Kidney glomerular epithelial cell (primary cell): ENCODE measurements at places on chromosomes 6 and 20.

GRCh38 chr20:818001-818664 lies 15.4 kb upstream of the FAM110A start:
- DNase-seq: no peak

DNA sequence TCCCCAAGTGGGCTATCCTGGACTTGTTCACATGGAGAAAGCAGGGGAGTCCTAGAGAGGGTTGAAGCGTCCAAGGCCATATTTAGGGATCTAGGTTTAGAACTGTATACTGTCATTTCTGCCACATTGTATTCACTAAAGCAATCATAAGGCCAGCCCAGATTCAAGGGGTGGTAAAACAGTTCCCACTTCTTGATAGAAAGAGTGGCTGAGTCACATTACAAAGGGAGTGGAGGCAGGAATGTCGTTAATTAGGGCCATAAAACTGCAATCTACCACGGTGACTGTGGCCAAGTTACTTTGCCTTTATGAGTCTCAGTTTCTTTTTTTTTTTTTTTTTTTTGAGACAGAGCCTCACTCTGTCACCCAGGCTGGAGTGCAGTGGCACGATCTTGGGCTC lies 7.4 kb upstream of the UBR2 start:
- no peak for DNase-seq

DNA sequence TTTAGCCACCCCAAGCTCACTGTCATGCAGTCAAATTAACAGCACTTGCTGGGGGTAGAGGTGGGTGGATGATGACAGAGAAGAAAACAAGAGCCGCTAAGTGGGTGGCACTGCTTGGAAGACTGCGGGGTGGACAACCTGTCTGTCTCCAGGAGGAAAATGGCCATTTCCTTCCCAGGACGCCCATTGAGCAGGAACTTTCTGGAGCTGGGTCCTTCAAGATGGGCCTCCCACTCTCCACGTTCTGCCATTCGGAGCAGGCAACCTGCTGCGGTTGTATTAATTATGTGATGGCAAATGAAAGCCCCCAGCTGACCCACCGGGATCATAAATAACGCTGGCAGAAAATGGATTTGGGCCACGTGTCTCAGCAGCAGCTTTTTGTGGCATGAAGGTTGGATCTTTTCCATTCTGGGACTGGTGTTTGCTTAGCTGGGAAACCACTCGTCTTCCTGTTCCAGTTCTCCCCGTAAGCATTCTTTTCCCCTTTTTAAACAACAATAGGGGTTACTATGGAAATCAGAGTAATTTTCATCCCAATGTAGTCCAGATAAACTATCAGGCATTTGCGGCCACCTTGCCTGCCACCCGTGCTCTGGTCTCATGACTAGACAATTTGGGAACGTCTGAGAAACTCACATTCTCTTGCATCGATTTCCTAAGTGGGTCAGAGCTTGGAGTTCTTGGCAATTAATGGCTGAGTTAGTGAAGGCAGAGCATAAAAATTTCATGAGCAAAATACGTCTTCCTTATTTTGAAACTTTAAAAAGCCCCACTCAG lies 215.5 kb downstream of the ANKRD60 start:
- DNase-seq: no peak

DNA sequence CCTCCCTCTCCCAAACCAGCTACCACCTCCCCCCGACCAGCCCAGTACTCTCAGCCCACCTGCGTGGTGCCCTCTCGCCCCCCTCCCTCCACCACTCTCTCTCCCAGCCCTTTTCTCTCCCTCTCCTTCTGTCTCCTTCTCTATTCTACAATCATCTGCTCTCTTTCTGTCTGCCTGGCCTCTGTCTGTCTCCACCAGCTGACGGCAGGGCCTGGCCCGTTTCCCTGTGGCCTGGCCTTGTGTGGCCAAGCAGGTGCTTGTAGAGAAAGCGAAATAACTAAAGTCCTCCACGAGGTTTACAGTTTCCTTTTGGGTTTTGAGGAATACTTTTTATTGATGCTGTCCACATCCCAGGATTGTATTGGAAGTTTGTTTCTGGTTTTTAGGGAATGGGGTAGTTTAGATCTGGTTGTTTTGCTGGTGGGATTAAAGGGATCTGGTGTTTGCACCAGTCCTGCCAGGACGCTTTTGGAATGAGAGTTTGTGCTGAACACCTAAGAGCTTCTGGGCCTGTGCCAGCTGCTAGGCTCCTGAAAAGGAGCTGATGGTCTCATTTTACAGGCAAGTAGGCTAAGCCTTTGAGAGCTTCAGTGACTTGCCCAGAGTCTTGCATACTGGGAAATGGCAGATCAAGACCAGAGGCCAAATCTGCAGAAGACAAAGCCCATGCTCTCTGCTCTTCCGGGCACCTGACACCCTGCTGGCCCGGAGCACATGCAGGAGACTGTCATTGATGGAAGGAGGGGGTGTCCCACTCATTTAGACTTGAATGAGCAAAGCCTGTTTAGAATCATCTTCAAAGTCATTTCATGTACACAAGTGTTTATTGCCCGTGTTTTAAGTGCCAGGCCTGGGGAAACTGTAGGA lies 161.7 kb downstream of the SYCP2 start:
- no peak for DNase-seq

- no peak for DNase-seq
Measured at GRCh38 chr20:62642666-62643520, 590 bp downstream of the SLCO4A1 start.

GRCh38 chr20:62230696-62231095 lies 7.6 kb upstream of the OSBPL2 start:
- DNase-seq: no peak
